Stimulated activated CD4-positive, alpha-beta T cell treated with anti-CD3 and anti-CD28 coated beads, Interleukin-2, amount 100 ng/mL, for 24 hours (primary cell): ENCODE measurements at places on chromosomes 11 and 22.
A peak's percentile ranks its signal among the peaks of the same experiment; 100 is the strongest.

GRCh38 chr11:63551091-63551888 lies 11.9 kb downstream of the PLAAT2 start:
- DNase-seq: no peak

- peak; percentile 42 for DNase-seq
Observed at GRCh38 chr22:39907047-39907446, 6.2 kb downstream of the GRAP2 start.

- DNase-seq: no peak
Observed at GRCh38 chr22:35687461-35687860, 30.2 kb upstream of the APOL5 start.

DNA sequence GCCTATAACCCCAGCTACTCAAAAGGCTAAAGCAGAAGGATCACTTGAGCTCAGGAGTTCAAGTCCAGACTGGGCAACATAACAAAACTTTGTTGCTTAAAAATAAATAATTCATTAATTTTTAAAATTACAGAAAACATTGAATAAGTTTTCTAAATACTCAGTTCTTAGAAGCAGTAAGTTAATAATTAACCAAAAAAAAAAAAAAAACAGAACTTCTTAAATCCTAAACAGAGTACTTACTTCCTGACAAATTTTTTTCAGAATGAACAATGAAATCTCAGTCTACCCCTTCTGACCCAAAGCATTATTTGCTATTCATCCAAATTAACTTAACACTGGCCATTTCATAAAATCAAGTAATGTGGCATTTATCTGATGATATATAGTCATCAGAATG lies 65.4 kb upstream of the ARHGAP32 start:
- no peak for DNase-seq

DNA sequence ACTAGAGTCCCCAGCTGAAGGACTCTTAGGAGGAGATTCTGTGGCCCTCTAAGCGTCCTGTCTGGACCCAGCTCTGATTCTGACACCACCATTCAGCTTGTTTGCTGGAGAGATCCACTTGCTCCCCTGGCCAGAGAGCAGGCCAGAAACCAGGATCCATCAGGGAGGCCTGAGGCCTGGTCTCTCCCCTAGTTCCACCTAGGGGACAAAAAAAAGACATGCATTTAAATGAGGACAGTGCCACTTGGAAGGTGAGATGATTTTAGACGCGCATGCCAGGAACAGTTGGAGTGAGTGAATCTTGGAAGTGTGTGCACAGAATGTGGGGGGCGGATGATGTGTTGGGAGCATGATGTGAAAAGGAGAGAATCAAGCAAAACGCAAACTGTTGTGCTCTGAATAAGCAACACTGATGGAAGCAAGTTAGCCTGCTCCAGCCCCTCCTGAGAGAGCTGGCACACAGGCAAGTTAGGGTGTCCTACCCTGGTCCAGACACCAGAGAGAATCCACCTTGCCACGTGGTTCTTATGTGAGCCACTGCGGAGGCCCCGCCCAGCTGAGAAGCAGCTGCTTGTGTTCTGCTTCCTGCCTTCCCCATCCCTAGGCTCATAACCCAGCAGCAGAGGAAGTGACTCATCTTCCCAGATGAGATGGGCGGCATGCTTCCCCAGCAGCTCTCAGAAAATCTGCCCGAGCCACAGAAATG lies 8.0 kb upstream of the SLCO2B1 start:
- DNase-seq: peak; percentile 81

- no peak for DNase-seq
Observed at GRCh38 chr22:32882774-32883530, 81.4 kb downstream of the TIMP3 start.

- no peak for DNase-seq
Observed at GRCh38 chr11:69360606-69361005, 66.7 kb downstream of the MYEOV start.

GRCh38 chr11:73334384-73335203 lies 26.5 kb downstream of the ARHGEF17 start:
- no peak for DNase-seq

DNA sequence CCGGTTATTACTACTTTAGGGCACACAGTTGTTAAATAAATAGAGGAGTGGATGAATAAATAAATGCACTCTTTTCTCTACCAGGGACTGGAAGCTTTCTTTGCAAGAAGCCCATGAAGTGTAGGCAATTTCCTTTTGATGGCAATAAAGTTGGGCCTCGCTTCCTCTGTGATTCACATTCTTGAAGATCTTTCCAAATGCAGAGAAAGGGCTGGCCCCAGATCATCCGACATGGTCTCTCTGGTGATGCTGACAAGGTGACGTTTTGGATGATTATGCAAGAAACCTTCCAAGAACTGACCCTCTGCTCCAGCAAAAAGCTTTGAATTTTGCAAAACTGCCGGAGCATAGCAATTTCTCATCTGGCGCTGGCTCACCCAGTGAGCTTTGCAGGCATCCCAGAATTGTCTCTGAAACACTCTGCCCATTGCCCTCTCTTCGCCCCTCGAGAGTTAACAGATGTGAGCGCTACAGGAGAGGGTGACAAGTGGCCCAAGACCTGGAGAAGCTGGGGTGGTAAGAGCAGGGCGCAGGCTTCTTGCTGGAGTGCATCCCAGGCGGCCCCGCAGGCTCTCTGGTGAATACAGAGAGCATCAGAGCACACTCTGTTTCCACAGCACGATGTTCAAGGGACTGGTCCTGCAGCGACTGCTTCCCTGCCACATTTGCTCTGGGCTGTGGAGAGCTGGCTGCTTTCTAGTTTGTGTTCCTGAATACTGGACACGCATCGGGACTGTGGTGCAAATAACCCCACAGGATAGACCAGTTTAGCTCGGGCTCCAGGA lies 11.5 kb upstream of the IFT27 start:
- no peak for DNase-seq

GRCh38 chr22:31092161-31092560 lies 11.0 kb downstream of the SMTN start:
- no peak for DNase-seq

GRCh38 chr11:1161410-1162137 lies 3.8 kb downstream of the MUC5AC start:
- DNase-seq: no peak
